T1000 (cell line): ENCODE measurements at places on chromosomes 7 and 10.

DNA sequence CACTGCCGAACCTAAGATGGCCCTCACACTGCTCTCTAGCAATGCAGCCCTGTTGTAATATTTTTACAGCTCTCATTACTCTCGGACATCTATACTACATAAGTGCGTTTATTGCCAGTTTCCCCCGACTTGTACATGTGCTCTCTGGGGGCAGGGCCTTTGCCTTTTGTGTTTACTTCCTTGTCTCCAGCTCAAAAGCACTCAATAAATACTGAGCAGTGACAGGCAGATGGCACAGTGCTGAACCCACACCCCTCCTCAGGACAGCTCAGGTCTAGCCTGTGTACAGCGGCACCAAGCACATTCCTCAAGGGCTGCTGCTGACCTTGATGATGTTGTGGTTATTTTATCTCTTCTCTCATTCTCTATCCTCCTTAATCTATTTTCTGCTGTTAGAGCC lies 68.0 kb upstream of the ELMO1 start:
- no peak for DNase-seq

GRCh38 chr10:17435953-17436352 lies 18.4 kb downstream of the ST8SIA6 start:
- no peak for DNase-seq

DNA sequence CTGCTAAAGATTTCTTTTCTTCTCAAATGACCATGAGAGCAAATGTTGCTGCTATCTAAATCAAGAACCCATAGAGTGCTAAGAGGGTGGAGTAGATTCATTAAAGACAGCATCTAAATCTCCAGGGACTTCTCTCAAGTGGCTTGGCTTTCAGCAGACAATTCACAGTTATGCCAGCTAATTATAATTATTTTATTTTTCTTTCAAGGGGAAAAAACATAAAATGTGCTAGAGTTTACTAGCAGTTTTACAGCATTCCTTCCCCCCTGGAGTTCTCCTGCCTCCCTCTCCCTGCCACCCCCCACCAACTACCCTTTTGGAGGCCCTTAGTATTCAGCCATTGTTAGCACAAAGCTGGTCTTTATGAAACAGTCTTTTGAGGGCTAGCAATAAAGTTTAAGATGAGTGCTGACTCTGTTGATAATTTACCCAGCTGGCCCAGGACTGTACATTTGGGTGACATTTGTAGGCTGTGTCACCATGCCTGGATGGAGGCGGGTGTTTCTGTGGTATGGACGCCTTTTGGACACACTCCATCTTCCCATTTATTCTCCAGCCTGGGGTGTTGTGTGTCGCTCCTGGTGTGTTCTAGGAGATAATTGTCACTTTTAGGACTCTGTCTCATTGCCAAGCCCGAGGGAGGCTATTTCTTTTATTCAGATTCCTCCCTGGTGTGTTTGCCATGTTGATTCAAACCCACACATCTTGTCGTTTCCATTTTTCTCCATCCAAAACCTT lies 160.2 kb downstream of the CREB5 start:
- DNase-seq = no peak

GRCh38 chr7:23211589-23211988 lies 29.7 kb downstream of the NUP42 start:
- no peak for DNase-seq

DNA sequence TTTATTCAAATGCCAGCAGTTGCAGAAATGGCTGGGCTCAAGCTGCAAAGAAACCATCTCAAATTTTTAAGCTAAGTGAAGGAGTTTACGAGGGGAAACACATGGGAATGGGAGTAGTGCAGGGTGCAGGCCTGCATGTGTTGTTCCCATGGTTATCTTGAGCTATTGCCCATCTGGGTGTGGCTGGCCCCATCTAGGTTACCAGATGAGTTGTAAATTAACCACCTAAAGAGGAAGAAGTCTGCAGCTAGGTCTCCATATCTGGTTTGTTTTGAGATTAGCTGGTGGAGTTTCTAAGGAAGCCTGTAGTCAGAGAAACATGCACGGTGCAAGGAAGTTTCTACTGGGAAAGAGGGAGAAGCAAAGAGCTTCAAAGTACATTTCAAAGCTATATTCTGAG lies 23.3 kb upstream of the STEAP2 start:
- DNase-seq = no peak

DNA sequence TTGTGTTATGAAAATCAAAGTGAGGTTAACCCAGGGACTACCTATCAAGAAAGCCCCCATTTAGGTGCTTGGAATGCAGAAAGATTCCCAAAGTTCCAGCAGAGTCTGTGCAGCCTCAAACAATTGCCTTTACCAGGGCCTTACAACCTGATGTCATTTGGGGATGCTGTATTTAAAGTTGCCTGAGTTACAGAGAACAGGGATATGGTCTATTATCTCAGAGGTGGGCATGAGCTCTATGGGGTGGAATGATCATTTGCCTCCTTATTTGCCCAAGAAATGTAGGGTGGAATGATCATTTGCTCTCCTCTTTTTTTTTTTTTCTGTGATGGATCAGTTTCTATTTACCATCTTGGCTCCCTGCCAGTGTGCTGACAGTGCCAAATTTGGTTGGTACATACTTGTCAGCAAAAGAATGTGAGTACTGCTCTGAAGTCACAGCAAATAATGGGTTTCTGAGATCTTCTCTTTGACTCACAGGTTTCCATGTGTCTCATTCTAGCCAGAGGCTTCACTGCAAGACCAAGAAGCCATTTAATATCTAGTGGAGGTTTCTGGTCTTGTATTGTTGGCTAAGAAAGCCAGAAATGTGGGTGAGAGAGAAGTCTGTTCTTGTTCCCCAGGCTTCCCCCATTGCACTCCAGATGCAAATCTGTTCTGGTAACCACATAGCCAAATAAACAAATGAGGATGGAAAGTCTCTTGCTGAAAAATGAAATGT lies 45.5 kb upstream of the ZNRF2 start:
- DNase-seq = no peak

- no peak for DNase-seq
These were observed 27.6 kb upstream of the PIK3AP1 start for GRCh38 chr10:96747734-96748550.

DNA sequence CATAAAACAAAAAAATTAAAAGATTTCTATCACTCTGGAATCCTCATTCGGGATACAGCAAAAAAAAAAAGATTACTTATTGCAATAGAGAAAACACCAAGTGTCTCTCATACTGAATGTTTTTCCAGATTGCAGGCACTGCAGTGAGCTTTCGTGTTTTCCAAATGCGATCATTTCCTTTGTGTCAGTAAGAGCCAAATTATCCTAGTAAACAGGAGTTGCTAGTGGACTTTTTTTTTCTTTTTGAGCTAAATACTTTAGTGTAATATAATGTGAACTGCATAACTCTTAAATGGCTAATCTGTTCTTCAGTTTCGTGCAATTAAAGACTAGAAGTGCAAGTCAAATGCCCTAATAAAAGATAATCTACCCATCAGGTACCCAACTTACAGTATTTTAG lies 44.4 kb upstream of the TOMM7 start:
- DNase-seq = no peak

- DNase-seq = peak; percentile 54
These were observed 172.4 kb upstream of the LANCL2 start for GRCh38 chr7:55192723-55193122.

GRCh38 chr7:138661069-138661635 lies 40.0 kb downstream of the SVOPL start:
- DNase-seq = no peak

GRCh38 chr7:36871863-36872262 lies 147.6 kb upstream of the AOAH start:
- no peak for DNase-seq

- DNase-seq = peak; percentile 9
These were observed 4.8 kb upstream of the POLR1F start for GRCh38 chr7:19713676-19714075.

DNA sequence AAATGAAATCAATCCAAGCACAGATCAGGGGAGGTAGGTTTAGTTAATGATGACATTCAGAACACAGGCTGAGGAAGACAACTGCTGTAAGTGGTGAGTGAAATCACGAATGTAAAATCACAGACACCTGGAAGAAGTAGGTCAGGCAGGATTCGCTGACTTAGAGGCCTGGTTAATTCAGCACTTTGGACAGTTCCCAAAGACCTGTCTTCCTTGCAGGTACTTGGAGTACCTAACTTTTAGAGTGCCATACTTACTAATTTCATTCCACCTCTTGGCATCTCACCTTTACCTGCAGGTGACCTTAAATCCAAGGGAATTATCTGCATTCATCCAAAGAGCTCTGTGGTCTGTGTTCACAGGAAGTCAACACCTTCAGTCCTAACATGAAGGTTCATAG lies 822.3 kb downstream of the PHTF2 start:
- DNase-seq = no peak

GRCh38 chr10:110746254-110746826 lies 102.2 kb downstream of the RBM20 start:
- DNase-seq = no peak

DNA sequence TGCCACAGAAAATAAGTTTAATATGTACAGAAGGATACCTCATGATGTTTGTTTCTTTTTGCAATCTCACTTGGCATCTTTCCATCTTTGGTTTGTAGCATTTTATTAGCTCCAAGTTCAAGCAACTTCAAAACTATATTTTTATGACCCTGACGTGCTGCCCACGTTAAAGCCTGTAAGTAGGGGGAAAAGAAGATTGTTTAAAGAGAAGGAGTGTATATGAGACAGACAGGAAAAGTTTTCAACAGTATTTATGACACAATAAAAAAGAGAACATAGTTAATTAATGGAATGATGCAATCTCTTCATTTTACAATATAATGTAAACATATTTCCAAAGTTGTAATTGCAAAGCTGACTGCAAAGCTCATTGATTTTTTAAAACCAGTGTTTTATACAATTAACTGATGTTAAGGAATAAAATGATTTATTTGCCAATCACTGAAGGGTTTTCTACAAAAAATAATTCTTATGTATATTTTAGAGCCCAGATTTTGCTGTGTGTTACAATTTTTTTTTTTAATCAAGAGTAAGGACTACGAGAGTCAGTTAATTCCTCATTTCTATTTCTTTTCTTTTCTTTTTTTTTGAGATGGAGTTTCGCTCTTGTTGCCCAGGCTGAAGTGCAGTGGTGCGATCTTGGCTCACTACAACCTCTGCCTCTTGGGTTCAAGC lies 42.5 kb downstream of the ASZ1 start:
- DNase-seq = no peak

- DNase-seq = no peak
These were observed 17.3 kb upstream of the EVX1 start for GRCh38 chr7:27224983-27225934.

GRCh38 chr10:98536551-98536950 lies 89.8 kb upstream of the HPS1 start:
- no peak for DNase-seq

DNA sequence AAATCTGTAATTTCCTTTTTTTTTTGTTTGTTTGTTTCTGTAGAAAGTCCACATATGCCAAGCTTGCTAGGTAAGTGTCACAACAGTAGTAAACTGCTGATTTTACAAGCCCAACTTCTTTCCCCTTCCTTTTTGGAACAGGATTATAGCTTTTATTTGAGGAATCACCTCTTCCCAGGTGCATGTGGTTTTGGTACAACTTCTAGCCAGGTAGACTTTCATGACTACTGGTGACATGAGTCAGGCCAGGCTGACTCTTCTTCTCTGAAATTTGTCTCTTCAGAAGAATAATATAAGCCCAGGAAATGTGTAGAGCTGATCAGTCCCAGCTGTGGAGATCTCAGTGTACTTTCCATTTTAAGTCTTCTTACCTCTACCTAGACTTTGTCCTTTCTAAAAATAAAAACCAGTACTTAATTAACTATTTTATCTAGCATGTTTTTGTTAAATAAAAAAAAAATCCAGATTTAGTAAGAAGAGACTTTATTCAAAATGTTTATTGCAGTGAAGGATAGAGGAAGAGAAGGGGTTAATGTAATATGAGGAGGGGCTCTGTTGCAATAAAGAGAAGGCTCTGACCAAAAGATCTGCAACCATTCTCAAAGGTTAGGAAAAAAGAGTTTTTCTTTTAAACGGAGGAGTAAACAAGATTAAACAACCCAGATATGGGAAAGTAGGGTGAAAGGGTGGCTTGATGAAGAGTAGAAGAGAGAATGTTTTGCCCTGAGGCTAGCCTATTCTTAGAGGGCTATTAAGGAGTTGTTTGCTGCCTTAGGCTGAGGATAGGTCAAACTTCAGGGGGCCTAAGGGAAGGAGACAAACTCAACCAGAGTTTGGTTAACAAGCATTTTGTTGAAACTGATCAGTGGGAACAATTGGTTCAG lies 664.2 kb downstream of the SORCS1 start:
- DNase-seq = no peak

GRCh38 chr7:84085998-84086397 lies 108.6 kb downstream of the SEMA3A start:
- no peak for DNase-seq
